Aorta (tissue), 5 donors: ENCODE measurements at places on chromosomes 2 and 18. TPM values are rescaled to one million over a fixed set of nuclear protein-coding genes. Genes with fewer than 3 reads are reported as not detected.

Gene DSG4
- total RNA-seq, result not detected

Gene REG3A
- total RNA-seq, result 4.1 TPM

Gene RIT2
- not detected for total RNA-seq

Gene PAX8
- total RNA-seq, result 0.87 TPM

DNA sequence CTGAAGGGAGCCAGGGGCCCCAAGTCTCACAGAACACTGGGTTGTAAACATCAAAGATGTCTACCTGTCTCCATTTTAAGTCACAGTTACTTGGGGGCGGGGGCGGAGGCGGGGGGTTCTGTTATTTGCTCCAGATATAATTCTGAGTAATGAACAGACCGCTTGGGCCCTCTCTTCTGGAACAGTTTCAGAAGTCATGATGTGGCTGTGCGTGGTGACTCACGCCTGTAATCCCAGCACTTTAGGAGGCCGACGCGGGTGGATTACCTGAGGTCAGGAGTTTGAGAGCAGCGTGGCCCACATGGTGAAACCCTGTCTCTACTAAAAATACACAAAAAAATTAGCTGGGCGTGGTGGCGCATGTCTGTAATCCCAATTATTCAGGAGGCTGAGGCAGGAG lies 157.9 kb upstream of the APCDD1 start:
- DNase-seq, result no peak

DNA sequence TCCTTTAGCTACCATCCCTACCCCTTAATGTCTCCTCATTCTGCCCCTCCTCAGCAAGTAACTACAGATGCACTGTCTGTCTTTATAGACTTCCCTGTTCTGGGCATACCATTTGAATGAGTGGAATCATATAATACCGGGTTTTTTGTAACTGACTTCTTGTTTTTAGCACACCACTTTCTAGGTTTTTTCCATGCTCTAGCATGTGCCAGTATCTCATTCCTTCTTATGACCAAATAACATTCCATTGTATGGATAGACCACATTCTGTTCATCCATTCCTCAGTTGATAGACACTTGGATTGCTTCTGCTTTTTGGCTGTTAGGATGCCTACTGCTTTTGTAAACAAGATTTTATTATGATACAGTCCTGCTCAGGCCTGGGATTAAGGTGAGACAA lies 154.7 kb downstream of the TSN start:
- DNase-seq, result no peak
